Epithelial cell of alveolus of lung (primary cell): ENCODE measurements at places on chromosomes 6 and 20. TPM values are rescaled to one million over a fixed set of nuclear protein-coding genes. Genes with fewer than 3 reads are reported as not detected.

SIRPD gene
- not detected in 2 replicates for total RNA-seq

NFS1 gene
- 26.5 and 28.0 TPM in 2 replicates for total RNA-seq

MMP24 gene
- total RNA-seq, result 1.8 TPM in 1 of 2 replicates, not detected in the other

GSTA2 gene
- not detected in 2 replicates for total RNA-seq

TAF4 gene
- total RNA-seq, result 5.2 and 27.3 TPM in 2 replicates

FAM83B gene
- 0.08 and 0.91 TPM in 2 replicates for total RNA-seq

EPPIN gene
- total RNA-seq, result not detected in 2 replicates

GNRH2 gene
- not detected in 2 replicates for total RNA-seq

ACTR5 gene
- 4.6 and 5.3 TPM in 2 replicates for total RNA-seq

HLA-DMA gene
- 1.0 and 9.3 TPM in 2 replicates for total RNA-seq

POU5F1 gene
- not detected in 2 replicates for total RNA-seq

SRMS gene
- not detected in 2 replicates for total RNA-seq

PEX7 gene
- 7.9 and 9.7 TPM in 2 replicates for total RNA-seq

FAM83D gene
- 13.2 and 24.3 TPM in 2 replicates for total RNA-seq

DDRGK1 gene
- total RNA-seq, result 34.6 and 73.9 TPM in 2 replicates

RRP36 gene
- total RNA-seq, result 56.5 and 88.6 TPM in 2 replicates

TRMT6 gene
- total RNA-seq, result 9.0 and 11.0 TPM in 2 replicates

RBBP8NL gene
- under 0.01 TPM in 1 of 2 replicates, not detected in the other for total RNA-seq

LY6G6C gene
- not detected in 2 replicates for total RNA-seq

PHF10 gene
- 16.2 and 26.9 TPM in 2 replicates for total RNA-seq

TRDN gene
- total RNA-seq, result not detected in 2 replicates
